ENCODE measurements at places on chromosomes 2 and 18.

DNA sequence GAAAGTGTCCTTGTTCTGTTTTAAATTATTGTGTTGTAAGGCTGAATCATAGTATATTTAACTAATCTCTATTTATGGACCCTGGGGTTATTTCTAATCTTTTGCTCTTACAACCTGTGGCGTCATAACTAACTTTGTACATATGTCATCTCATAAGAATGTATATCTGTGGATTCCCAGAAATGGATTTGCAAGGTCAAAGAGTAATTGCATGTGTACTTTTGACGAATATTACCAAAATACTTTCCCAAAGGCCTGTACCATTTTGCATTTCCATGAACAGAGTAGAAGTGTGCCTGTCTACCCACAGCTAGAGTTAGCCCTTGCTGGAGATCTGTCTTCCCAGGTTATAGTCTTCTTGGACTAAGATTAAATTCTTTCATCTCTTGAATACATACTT lies 42.8 kb downstream of the SEMA4F start:
- no peak for DNase-seq

DNA sequence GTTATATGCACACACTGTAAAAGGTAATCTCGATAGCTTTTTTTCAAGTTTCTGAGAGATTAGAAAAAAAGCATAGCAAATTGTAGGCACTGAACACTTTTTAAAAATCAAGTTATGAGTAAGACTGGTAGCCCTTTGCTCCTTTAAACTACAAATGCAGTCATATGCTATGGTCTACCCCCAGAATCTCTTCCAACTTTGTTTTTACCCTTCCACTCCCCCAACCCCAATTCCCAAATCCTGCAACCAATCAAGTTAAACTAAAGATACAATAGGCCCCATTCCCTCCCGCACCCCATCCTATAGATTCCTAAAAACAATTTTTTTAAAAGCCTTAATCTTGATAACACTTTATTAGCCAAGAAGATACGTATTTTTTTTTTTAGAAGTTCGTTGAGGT lies 752 bp upstream of the BAZ2B start:
- no peak for DNase-seq

DNA sequence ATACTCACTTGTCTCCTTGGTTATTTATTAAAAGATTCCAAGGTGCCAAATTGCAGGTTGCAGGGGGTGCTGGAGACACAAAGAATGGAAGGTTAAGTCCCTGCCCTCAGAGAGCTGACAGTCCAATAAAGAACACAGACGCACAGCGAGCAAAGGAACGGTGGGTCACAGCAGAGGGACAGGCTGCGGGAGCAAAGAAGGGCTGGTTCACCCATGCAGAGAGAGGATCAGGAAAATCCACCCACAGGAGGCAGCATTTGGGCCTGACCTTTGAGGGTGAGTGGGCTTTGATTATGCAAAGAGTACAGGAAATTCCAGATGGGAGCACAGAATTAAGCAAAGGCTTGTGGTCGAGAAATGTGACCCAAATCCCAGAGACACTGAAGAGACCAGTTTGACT lies 45.0 kb downstream of the ZBTB7C start:
- DNase-seq = no peak

GRCh38 chr18:13448335-13448795 lies 229.8 kb downstream of the LDLRAD4 start:
- DNase-seq = no peak

GRCh38 chr18:58495634-58496033 lies 133.3 kb downstream of the ALPK2 start:
- no peak for DNase-seq

DNA sequence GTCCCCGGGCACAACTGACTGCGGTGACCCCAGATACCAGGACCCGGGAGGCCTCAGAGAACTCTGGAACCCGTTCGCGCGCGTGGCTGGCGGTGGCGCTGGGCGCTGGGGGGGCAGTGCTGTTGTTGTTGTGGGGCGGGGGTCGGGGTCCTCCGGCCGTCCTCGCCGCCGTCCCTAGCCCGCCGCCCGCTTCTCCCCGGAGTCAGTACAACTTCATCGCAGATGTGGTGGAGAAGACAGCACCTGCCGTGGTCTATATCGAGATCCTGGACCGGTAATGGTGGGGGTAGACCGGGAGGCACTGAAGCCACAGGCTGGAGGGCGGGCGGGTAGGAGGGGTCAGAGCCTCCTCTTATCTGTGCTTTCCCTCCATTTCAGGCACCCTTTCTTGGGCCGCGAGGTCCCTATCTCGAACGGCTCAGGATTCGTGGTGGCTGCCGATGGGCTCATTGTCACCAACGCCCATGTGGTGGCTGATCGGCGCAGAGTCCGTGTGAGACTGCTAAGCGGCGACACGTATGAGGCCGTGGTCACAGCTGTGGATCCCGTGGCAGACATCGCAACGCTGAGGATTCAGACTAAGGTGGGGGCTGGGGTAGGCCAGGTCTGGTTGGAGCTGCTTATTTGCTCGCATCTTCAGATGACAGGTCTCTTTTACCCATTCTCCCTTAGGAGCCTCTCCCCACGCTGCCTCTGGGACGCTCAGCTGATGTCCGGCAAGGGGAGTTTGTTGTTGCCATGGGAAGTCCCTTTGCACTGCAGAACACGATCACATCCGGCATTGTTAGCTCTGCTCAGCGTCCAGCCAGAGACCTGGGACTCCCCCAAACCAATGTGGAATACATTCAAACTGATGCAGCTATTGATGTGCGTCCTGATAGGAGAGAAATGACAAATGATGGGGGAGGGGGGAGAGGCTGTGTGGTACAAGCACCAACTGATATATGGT lies 780 bp downstream of the HTRA2 start:
- peak; percentile 52 for DNase-seq

- no peak for DNase-seq
Observed at GRCh38 chr18:75916624-75916982, 489.1 kb upstream of the SMIM21 start.

- DNase-seq = no peak
Observed at GRCh38 chr2:105373344-105373781, 25.5 kb downstream of the FHL2 start.

DNA sequence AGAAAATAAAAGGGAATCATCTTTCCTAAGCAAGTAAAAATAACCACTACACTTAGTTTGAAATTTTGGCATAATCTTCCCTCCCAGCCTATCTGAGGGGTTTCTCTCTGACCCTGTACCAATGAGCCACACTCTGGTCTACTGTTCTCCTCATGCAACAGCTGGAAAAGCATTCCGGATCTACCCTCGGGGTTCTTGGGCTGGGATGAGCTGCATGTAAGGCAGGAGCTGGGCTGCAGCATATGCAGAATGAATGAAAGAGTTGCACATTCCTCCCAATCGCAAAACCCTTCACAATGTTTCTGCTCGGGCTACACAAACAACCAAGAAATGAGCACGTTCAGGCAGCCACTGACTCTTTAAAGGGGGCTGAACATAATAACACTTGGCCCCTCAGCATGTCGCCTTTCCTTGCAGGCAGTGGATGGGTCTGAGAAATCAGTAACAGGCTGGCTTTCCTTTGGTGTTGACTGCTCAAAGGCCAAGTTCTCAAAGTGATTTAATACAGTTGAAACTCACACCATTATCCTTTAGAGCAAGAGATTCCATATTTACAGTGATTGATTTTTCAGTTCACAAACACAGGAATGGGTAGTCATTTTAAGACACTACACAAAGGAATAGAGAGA lies 180.4 kb upstream of the ZFP36L2 start:
- no peak for DNase-seq

- no peak for DNase-seq
Observed at GRCh38 chr2:173355866-173356508, 1.3 kb downstream of the CDCA7 start.

- no peak for DNase-seq
Observed at GRCh38 chr2:30259827-30260679, 28.7 kb downstream of the LBH start.

DNA sequence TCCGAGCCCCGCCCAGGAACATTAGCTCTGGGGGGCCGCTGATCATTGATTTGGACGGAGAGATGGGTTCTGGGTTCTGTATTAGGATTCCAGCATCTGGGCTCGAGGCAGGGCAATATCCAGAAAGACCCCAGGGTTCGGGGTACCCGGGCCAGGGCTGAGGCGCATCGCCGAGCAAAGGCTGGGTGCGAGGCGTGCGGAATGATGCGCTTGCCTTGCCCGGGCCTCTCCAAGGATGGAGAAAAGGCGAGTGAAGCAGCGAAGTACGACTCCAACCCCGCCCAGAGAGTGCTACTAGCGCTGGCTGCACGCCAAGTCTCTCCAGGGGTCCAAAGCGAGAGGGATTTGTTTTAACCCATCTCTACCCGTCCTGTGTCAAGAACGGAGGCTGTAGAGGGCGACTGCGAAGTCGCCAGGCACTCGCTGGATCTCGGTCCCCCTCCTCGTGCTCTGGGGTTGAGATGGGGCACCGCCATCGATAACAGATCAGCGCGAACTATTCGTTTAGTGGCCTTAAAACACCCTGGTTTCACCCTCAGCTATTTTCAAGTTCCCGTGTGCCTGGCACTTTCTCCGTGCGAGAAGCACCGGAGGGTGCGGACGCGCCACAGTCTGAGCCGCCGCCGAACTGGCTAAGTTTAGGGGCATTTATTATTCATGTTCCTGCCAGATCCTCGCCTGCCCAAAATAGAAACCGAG lies 1.9 kb downstream of the ADCYAP1 start:
- no peak for DNase-seq

DNA sequence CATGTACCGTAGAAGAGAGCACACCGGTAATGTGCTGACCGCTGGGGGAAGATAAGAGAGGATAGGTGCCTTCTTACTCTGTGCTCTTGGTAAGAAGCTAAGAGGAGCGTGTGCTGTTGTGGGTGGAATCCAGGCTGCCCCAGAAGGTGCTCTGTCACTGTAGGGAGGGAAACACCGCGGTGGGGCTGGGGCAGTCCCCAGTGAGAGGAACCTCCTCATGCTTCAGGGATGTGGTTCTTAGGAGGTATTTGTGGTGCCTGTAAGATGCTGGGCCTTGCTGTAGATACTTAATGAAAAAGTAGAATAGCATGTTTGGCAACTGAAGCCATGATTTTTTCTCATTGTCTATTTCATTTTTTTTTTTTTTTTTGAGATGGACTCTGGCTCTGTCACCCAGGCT lies 1.1 kb downstream of the COLEC11 start:
- DNase-seq = no peak

DNA sequence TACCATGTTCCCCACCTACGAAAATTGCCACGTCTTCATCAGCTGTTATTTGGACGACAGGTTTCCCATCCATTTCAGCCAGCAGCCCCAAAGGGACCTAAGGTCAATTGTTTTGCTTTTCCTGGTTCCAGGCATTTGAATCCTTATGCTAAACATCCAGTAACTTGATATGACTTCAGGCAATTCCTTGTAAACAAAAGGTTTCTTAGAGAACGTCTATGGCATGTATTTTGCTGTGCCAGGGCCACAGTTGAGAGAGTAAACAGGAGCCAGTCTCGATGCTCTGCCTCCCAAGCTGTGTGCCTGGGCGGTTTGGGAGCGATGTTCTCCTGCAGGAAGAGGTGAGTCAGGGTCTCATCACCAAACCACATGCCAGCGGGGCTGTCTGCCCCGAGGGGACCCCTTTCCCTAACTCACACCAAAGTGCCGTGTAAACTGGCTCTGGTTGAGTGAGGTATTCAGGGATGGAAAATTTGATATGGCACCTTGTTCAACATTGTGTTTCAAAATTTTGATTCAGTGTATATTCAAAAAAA lies 12.9 kb upstream of the MC5R start:
- DNase-seq = no peak

GRCh38 chr2:40653829-40654228 lies 201.9 kb upstream of the SLC8A1 start:
- no peak for DNase-seq

GRCh38 chr2:166632616-166633015 lies 138.6 kb upstream of the SCN7A start:
- no peak for DNase-seq

DNA sequence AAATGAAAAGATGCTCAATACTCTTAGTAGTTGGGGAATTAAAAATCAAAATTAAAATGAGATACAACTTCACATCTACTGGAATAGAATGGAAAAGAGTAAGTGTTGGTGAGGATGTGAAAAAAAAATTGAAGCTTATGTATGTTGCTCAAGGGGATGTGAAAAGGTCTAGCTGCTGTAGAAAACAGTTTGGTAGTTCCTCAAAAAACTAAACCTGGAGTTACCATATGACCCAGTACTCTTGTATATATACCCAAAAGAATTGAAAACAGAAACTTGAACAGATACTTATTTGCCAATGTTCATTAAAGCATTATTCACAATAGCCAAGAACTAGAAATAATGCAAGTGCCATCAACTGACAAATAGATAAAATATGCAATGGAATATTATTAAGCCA lies 208.4 kb downstream of the FIGN start:
- DNase-seq = no peak

DNA sequence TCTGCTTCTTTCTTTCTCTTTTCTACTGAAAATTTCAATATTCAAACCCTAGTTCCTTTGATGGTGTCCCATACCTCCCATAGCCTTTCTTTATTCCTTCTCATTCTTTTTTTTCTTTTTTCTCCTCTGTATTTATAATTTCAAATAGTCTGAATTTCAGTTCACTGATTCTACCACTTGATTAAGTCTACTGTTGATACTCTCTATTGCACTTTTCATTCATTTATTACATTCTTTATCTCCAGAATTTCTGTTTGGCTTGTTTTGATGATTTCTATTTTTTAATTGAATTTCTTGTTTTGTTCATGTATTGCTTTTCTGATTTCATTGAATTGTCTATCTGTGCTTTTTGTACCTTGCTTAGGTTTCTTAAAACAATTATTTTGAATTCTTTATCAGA lies 111.9 kb upstream of the VRK2 start:
- no peak for DNase-seq

GRCh38 chr18:13915995-13916431 lies 677 bp upstream of the MC2R start:
- no peak for DNase-seq

- DNase-seq = no peak
Observed at GRCh38 chr2:163733301-163733938, 2.4 kb downstream of the FIGN start.

- no peak for DNase-seq
Observed at GRCh38 chr2:180324182-180324581, 317.1 kb upstream of the CWC22 start.

DNA sequence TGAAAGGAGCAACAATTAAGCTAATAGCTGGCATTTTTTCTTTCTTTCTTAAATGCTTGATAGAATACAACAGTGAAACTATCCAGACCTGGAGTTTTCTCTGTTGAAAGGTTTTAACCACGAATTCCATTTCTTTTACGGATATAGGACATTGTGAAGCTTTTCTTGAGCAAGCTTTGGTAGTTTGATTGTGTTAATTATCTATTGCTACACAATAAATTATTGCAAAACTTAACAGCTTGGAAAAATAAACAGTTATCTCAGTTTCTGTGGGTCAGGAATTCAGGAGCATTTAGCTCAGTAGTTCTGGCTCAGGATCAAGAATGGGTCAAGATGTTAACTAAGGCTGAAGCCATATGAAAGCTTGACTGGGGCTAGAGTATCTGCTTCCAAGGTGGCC lies 11.7 kb downstream of the PHOSPHO2 start:
- DNase-seq = no peak

GRCh38 chr2:198054299-198054698 lies 249.9 kb downstream of the PLCL1 start:
- DNase-seq = peak; percentile 63

GRCh38 chr2:179619947-179620467 lies 241.4 kb downstream of the ZNF385B start:
- no peak for DNase-seq
